ENCODE measurements at places on chromosomes 1 and 21.

- DNase-seq = no peak
Measured at GRCh38 chr1:33984906-33985565, 121.2 kb downstream of the HMGB4 start.

DNA sequence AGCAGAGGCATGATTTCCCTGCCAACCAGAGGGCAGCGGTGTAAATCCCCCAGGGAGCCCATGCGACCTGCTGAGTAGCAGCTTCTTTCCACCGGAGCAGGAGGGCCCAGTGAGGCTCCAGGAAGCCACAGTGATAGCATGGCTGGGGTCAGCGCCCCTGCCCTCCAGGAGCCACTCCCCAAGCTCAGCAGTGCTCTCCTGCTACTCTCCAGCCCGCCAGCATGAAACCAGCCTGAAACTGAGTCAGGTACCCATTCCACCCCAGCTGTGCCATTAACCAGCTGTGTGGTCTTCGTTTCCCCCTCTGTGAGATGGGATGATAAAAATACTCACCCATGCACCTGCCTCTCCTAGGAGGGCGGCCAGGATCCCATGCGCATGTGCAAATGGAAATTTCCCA is 123.8 kb upstream of the TMEM51 start:
- no peak for DNase-seq

GRCh38 chr1:155044812-155045657 is 6.1 kb upstream of the ADAM15 start:
- peak; percentile 83 for DNase-seq

DNA sequence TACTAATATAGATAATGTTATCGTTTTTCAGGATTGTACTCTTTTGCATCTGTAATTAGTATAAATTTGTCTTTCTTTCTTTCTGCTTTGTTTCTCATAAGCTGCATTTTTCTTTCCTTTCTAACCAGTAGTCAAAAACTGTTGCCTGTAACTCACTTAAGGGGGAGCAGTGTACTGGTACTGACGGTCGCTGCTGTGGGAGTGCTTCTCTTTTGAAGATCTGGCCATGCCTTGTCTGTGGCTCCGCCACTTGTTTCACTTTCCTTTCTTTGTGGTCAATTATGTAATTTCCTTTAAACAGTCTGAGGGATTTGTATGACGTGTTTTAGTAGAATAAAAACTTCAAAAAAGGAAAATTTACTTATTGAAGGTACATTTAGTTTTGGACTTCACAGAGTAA is 37.0 kb downstream of the MIA3 start:
- no peak for DNase-seq

GRCh38 chr1:180567654-180568053 is 8.9 kb downstream of the OVAAL start:
- DNase-seq = no peak

GRCh38 chr21:29376556-29376955 is 77.8 kb downstream of the BACH1 start:
- peak; percentile 36 for DNase-seq

DNA sequence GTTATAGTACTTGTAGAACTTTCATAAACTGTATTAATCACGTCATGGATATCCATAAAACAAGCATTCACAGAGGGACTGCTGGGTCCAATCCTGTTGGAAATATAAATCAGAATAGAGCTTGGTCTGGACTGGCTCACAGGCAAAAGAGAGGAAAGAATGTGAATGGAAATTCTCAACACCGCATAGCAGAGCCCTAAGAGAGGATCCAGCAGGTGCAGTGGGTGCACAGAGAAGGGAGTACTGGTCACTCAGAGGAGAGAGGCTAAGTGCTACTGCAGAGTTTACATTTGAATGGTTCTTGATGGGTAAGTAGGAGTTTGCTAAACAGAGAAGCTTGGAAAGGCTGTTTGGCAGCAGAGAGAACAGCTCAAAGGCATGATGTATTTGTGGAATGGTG is 231.7 kb downstream of the PAPPA2 start:
- no peak for DNase-seq

DNA sequence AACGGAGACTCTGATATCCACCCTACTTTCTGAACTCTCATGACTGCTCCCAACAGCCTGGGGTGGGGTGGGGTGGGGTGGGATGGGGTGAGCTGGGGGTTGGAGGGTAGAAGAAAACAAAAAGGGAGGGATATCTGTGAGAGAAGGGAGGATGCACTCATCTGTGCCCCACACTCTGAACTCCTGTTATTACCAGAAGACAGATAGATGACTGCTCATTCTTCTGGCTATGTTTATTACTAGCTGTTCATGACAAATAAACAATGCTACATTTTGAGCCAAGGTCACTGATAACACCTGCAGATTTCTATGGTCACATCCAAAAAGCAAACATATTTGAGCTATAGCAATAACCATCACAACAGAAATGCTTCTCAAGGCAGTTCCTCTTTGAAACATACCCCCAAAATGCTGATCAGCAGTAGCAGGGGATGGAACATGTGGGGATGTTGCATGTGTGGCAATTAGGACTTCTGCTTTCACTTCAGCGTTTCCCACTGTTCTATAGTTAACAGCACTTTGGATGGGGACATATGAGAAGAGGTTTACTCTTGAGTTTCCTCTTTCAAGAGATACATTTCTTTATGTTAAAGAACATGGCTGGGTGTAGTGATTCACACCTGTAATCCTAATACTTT is 43.3 kb downstream of the GPR3 start:
- DNase-seq = no peak

DNA sequence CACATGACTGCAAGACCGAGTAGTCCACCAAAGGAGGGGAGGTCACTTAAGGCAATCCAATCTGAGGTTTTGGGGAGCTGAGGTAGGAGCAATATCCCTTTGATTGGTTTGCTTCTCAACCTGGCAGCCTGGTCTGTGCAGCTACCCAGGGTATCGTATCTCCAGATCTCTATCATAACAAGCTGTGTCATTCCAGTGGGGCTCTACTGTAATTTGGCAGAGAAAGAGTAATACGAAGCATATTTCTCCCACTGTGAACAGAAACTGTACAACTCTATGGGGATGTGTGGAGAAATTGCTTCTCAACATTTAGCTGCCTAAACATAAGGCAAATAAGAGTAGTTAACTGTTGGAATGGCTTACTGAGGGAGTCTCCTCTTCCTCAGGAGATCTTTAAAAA is 20.6 kb downstream of the CD101 start:
- no peak for DNase-seq

DNA sequence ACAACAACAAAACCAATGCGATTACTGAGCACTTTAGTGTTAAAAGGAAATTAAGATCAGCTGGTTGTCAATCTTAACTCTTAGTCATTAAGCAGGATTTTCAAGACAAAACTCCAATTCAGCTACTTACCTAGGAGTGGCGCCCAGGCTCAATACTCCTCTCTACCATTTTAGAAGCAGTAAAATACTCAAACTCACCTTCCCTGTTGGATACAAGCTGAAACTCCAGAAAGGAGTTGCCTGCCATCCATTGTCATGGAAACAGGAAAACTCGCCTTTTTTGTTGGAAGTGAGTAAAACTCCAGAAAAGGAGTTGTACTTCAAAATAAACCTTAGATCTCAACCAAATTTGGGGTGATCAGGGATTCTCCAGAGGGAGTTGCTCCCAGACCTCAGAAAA is 127.0 kb upstream of the F3 start:
- DNase-seq = no peak

DNA sequence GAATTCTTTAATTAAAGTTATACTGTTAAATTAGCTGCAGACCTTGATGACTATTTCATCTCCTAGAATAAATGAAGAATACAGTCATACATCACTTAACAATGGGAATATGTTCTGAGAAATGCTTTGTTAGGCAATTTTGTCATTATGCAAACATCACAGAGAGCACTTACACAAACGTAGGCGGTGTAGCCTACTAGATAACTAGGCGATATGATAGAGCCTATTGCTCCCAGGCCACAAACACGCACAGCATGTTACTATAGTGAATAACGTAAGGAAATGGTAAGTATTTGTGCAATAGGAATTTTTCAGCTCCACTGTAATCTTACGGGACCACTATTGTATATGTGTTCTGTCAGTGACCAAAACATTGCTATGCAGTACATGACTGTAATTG is 37.6 kb upstream of the DESI2 start:
- no peak for DNase-seq

Measured in HTR-8/SVneo (cell line).